GM19239 (cell line): ENCODE measurements at places on chromosomes 2 and 18.

DNA sequence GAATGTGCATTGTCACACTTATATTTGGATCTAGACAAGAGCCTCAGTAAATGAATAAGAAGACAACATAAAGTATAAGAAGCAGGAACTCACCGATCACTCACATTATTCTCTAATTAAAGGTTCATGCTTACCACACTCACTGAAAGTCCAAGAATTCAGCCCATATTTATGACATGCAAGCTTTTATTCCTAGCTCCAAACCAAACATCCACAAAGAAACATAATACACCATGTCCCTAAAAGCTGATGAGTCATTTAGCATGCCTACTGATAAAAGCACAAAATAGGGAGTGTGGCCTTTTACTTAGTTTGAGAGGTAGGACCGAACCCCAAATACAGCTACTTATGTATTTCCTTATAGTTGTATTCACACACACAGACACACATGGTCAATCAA lies 1094.6 kb upstream of the CDH2 start:
- DNase-seq = no peak

DNA sequence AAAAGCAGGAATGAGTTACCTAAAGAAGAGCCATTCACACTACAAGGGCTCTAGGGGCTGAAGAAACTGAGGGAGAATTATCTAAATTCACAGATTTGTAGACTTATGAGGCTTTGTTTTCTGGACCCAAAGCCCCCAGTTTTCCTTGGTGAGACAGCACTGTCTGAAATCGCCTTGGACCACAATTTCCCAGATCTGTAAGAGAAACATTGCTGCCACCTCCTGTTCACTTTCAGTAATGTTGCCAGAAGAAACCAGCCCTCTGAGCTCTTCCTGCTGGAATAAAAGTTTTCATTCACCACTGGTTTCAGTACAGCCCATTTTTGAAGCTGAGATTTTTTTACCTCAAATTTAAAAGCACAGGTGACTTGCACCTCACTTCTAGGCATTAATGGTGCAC lies 169.2 kb downstream of the CDH20 start:
- peak; percentile 30 for DNase-seq

DNA sequence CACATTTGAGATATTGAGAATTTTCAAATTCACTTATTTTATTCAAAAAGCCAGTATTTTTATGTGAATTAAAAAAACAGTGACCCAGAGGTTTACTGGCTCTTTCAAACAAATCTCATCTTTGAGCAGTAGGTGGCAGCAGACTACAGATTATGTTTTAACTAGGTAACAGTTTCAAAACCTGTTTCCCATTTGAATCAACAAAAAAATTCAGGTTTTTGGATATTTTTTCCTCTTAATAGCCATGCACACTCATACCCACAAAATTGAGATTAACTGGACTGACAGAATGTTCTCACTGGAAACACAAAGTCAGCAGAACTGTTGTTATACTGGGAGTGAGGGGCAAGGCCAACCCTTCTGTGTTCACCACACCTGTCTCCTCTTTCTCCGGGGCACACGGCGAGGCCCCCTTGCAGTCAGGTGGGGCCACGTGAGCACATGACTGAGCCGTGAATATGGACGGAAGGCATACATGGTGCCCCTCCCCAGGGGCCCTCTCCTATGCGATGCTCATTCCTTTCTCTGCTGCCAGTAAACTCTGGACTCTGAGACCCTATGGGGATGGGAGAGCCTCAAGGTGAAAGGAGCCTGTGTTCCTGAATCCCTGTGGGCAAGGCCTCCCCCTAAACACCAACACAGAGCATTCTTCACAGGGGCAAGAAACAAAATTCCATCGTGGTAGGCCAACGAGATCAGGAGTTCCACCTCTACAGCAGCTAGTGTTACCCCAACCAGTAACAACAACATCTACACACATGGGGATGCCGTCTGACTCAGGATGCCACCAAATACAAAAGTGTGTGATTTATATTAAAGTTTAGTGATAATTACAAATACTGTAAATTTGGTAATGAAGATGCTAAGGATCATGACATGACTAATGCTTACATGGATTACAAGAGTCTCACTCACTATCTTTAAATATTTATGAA lies 80.4 kb downstream of the LPIN2 start:
- no peak for DNase-seq

DNA sequence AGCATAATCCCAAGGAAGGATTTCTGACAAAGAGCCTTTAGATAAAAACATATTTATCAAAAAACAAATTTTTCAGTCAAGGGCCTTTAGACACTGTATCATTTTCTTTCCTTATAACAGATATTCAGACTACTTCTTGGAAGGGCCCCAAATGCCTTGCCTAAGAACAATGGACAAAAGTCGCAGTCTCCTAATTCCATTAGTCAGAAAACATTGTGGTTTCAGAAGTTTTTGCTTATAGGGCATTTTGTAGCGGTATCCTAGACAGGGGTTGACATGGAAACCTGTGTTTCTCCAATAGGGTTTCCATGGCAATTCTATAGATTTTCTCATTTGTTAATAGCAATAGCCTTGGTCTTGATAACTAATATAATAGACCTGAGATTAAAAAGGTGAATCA lies 36.7 kb upstream of the AGPS start:
- DNase-seq = no peak

DNA sequence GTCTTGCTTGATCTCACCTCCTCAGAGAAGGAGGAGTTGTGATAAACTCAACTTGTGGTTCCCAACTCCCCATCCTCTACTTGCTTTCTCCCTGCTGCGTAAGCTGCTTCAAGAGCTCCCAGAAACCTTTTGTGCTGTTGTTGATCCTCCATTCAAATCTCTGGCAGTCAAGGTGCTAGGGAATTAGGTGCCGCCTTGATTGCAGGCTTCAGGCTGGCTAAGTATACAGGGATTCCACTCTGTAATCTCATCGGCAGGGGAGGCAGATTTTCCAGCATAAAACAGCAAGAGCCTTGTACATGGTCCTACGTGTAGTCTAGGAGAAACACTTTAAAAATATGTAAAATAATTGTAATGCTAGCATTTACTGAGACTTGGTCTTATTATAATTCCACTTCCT lies 116.2 kb upstream of the DDX18 start:
- DNase-seq = no peak

- DNase-seq = no peak
Observed at GRCh38 chr2:239762655-239763269, 262.4 kb downstream of the NDUFA10 start.

DNA sequence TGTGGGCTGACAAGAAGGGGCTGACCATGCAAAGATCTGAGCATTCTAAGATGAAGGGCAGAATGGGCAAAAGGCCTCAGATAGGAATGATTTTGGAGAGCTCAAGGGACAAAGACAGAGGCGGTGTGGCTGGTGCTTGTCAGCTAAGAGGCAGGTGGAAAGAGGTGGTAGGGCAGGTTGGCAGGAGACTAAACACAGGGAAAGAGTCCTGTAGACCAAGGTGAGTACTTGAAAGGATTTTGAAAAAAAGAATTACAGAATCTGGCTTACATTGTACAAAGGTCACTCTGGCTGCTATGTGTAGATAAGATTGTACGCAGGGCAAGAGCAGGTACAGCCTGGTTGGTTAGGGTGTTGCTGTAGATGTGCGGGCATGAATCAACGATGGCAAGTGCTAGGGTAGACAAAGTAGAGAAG lies 50.6 kb downstream of the STK39 start:
- no peak for DNase-seq

DNA sequence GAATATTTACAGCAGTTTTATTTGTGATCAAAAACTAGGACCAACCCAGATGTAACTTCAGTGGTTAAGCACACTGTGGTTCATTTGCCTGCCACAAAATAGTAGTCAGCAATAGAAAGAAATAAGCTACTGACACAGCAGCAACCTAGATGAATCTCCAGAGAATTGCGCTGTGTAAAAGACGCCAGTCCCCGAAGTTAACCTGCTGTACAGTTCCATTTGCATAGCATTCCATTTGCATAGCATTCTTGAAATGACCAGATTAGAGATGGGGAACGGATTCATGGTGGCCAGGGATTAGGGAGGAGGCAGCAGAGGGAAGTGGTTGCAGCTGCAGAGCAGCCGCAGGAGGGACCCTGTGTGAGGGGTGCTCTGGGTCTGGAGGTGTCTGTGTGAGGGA lies 39.3 kb upstream of the NFATC1 start:
- DNase-seq = no peak
